Neuronal stem cell (in vitro differentiated cells): ENCODE measurements at places on chromosomes 6 and 20.

GRCh38 chr20:53444401-53445149, 149.1 kb downstream of the ZNF217 start:
- peak; percentile 29 for DNase-seq

GRCh38 chr6:36115412-36115811, 14.9 kb upstream of the MAPK13 start:
- no peak for DNase-seq

DNA sequence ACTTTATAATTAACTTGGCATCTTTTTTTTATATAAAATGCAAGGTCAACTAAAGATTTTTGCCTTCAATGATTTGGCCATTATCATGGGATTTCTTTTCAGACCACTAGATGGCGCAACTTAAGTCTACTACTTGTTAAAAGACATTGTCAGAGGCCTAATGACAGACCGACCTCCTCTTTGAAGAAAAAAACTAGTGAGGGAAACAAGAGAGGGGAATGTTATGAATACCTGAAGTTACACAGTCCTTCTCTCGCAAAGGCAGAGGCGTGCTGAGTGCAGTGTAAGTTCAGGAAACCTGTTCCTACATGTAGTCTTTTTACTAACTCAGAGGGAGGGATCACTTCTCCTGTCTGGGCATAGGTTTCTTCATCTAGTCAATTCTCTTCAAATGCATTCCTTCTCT, 9.3 kb downstream of the TRAPPC3L start:
- DNase-seq, result peak; percentile 55

- no peak for DNase-seq
These were observed 289.2 kb upstream of the CNR1 start for GRCh38 chr6:88455317-88455716.

GRCh38 chr20:62933966-62934365, 4.0 kb upstream of the GID8 start:
- DNase-seq, result no peak

DNA sequence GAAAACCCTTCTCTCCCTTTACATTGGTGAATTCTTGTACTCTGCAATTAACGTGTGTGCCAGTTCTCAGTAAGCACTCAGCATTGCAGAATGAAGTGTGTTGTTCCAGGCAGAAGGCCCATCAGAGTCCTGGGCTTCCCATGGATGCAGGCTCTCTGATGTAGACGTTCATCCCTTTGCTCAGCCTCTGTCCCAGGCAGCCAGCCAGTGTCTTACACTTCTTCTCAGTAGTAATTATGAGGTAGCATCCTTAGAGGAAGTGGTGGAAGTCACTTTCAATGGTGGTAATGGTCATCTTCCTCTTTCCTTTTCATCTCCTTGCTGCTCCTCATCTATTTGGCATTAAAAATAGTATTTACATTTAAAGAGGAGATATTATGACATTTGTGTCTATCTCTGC, 66.7 kb upstream of the FYN start:
- DNase-seq, result no peak

- peak; percentile 21 for DNase-seq
These were observed 576 bp downstream of the MAPK13 start for GRCh38 chr6:36130667-36131510.

GRCh38 chr6:121647905-121648304, 212.5 kb downstream of the GJA1 start:
- no peak for DNase-seq

- no peak for DNase-seq
These were observed 8.7 kb upstream of the SYNDIG1 start for GRCh38 chr20:24460712-24461111.

DNA sequence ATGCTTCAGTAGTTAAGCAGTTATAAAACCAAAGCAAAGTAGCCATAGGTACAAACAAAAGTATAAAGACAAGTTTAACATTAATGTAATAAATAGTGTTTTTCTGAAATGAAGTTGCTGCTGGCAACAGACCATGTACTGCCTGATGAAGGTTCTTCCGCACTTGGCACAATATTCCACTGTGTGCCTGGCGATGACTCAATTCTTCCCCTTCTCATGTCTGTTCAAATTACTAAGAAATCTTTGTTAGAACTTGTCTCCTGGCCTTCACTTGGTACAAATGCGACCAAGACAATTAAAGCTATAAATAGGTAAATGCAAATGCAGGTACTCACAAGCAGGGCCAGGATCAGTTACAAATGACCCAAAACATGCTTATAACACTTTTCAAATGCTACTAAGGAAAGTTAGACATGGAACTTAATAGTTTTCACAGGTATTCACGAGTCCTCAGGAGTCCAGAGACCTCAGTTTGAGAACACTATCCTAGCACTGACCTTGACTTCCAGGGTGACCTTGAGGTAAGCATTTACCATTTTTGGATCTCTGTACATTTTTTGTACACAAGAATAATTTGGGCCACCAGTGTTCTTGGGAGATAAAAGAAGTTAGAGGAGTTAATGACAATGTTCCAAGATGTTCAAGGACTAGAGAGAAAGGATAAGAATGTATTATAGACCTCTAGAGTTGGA, 8.1 kb upstream of the DDR1 start:
- no peak for DNase-seq

- no peak for DNase-seq
These were observed 501.4 kb downstream of the EPM2A start for GRCh38 chr6:145233955-145234354.

DNA sequence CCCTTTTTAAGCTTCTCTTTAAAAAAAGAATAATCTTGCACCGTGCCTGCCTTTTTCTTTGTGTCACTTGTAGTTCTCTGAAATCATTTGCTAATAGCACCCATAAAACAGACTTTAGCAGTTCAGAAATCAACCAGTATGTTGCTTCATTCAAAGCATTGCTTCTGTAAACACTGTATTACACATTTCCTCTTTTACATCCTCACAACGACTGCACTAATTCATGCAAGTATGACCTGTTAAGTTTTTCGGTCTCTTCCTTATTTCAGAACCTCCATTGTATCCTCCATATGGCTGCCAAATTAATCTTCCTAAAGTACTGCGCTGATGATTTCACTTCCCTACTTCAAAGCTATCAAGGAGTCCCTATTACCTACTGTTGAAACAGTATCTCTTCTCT, 142.9 kb upstream of the RNF217 start:
- DNase-seq, result no peak

DNA sequence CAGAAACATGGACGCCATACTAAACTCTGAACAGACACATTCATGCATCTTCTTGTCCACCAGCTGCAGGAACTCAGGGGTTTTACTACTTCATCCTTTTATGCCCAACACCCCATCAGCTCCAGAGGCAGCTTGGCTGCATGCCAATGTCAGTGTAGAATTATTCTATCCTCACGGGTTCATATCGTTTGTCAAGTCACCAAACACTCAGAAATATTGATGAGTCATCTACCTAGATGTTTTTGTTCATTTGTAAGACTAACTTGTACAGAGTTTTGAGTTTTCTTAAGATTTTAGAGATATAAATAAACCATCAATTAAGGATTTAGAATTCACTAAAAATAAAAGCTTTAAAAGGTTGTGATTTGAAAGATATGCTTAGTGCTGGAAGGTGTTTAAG, 590.7 kb upstream of the FLRT3 start:
- no peak for DNase-seq

- peak; percentile 30 for DNase-seq
These were observed 18.1 kb downstream of the PLEKHG1 start for GRCh38 chr6:150617496-150618460.

- no peak for DNase-seq
These were observed 645.8 kb upstream of the ARID1B start for GRCh38 chr6:156131221-156131903.

- no peak for DNase-seq
These were observed 76.2 kb upstream of the FRMD1 start for GRCh38 chr6:168155193-168155592.

DNA sequence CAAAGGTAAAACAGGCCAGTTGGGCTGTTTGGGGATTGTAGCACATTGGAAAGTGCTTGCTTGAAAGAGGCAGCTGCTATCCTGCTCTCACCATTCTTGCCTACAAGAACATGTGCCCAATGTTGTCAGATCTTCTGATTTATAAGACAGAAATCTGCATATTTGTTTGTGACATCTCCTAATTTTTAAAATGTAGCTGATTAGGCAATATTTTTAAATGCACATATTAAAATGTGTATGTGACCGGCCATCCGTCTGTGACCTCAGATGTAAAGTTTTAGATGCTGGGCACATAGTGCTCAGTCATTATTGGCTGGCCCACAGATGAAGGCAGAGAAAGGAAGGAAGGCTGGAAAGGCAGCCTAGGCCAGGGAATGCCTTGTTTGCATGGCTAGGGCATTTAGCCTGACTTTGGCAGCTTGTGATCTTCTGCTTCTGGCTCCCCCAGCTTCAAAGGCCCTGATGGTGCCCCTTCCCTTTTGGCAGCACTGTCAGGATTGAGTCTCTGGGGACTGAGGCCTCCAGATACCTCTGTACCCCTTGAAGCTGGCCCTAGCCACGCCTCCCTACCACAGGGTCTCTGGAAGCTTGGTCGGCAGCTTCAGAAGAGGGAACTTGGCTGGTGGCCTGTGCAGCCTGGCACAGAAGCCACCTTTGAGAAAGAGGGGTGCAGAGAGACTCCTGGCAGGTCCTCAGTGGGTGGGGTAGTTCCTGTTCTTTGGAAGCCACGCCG, 6.4 kb downstream of the SNPH start:
- no peak for DNase-seq

DNA sequence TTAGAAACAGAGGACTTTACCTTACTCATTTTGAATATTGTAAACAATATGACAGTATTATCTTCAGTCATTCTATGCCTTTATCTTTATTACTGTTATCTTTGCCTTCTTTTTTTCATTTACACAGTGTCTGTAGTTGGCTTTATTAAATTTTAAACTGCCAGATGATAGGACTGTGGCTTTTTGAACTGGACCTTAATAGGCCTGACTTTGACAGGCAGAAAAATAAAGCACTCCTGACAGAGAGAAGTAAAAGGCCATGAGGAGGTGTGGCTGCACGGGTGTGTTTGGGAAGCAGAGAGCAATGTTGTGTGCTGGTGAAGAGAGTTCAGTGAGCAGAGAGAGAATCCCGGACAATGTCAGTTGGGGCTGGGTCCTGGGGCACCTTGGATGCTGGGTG, 7.8 kb downstream of the TRIM40 start:
- no peak for DNase-seq

DNA sequence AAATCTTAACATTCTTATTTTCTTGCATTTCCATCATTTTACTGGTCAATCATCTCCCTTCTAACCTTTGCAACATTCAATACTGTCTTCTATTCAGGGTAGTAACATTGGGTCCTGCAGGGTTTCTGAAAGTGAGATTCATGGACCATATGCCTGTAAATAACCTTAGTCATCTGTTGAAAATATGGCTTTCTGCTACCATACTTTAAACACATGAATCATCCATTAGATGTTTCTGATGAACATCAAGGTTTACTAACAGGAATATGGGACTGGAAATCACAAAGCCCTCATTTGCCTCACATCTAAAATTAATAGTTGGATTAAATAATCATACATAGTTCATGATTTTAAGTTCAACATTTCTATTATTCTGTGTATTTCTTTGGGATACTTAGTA, 475.9 kb upstream of the MARCKS start:
- DNase-seq, result no peak

DNA sequence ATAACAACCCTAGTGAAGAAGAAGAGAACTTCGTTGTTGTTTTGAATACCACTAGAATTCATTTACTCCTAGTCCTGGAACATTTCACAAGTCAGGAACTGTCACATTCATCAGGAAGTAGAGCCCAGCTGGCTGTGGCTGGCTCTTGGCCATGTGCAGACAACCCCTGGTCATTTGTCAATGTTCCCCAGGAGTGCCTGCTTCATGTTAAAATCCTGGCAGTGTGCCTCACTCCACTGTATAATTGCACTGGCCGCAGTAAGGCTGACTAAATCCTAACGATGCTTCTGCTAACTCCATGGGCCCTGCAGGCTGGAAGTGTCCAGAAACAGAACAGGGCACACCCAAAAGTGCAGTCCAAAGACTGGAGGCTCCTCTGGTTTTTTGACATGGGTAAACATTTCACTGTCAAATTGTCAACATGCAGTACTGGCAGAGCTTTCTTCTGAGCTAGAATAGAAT, 41.5 kb upstream of the ADGRF1 start:
- no peak for DNase-seq

DNA sequence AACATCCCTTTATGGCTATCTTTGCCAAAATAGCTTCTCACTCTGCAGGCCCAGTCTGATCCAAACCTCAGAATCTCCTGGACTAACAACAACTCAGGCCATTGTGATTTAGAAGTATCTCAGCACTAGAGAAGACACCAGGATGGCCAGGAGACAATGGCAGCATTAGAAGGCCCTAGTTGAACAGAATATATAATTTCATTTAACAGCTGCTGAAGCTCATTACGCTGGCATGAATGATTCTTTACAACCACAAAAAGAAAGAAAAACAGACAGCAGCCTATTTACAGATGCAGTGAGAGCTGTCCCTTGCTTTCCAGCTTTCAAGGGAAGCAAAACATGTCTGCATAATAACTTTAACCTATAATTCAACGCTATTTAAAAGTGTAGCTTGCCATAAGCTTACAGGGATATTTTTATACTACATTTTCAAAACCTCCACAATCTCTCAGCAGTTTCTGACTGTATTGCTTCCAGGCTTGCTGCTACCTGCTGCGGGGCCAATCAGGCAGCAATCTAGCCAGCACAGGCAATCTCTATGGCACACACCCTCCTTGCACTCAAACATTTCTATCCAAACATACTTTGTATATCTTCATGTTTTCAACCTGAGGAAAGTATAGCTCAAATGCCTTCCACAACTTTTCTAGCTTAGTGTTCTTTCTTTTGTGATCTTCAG, 107.3 kb downstream of the OGFRL1 start:
- DNase-seq, result no peak

DNA sequence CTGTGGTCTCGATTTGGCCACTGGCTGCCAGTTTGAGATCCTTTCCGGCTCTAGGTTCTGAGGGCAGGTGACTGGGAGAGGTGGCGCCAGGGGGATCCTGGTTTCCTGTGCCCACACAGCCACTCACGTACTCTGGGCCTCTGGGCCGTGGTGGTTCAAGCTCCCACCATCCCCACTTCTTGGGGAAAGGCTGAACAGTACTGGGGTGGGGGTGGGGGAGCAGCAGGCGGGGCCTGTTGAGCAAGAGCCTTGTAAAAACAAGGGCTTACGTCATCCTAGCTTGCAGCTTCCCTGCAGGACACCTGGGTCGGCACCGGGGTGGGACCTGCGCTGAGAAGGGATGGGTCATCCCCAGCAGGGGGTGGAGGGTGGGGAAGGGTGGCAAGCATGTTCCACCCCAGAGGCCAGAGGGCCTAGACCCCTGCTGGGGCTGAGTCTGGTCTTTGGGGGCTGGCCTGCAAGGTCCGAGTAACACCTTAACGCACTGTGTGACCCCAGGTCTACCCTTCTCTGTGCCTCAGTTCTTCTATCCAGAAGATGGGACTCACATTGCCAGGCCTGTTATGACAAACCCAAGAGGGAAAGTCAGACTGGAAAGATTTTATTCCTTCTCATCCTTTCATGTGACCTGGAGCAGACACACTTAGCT, 3.1 kb upstream of the CEBPB start:
- DNase-seq, result no peak

DNA sequence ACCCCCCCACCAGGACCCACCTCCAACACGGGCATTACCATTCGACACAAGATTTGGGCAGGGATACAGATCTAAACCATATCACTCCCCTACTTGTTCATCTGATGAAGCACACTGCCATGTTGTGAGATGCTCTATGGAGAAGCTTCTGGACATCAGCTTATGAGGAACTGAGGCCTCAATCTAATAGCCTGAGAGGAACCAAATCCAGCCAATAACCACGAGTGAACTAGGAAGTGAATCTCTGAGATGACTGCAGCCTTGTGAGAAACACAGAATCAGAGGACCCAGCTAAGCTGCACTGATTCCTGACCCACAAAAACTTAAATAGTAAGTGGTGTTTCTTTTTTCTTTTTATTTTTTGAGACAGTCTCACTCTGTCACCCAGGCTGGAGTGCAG, 21.6 kb upstream of the ZBTB2 start:
- no peak for DNase-seq

- no peak for DNase-seq
These were observed 124.4 kb upstream of the AKIRIN2 start for GRCh38 chr6:87826424-87826823.
